Fibroblast of skin of right biceps (primary cell): ENCODE measurements at places on chromosomes 7 and 10.
A peak's percentile ranks its signal among the peaks of the same experiment; 100 is the strongest.

GRCh38 chr7:92002720-92003119 is 62.1 kb downstream of the AKAP9 start:
- DNase-seq = no peak

GRCh38 chr10:6528198-6528950 is 51.7 kb downstream of the PRKCQ start:
- DNase-seq = no peak

- peak; percentile 80 for DNase-seq
Measured at GRCh38 chr10:88848499-88848898, 3.1 kb downstream of the ANKRD22 start.

GRCh38 chr7:11934796-11935195 is 102.8 kb upstream of the THSD7A start:
- no peak for DNase-seq

DNA sequence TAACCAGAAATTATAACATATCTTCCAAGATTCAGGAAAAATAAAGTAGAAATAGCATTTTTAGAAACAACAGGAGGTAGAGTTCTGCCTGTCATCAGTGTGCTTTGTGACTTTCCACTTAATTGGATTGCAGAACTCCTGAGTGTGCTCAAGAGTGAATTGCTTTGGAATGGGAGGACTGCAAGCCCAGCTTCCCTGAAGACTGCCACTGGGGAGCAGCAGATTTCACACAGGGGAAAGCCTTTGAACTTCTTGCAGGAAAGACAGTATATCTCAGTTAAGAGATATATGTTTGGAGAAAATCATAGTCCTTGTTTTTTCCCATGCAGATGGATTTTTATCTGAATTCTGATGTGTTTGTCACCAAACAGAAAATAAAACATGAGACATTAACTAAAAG is 124.5 kb downstream of the TMEM168 start:
- DNase-seq = peak; percentile 1

DNA sequence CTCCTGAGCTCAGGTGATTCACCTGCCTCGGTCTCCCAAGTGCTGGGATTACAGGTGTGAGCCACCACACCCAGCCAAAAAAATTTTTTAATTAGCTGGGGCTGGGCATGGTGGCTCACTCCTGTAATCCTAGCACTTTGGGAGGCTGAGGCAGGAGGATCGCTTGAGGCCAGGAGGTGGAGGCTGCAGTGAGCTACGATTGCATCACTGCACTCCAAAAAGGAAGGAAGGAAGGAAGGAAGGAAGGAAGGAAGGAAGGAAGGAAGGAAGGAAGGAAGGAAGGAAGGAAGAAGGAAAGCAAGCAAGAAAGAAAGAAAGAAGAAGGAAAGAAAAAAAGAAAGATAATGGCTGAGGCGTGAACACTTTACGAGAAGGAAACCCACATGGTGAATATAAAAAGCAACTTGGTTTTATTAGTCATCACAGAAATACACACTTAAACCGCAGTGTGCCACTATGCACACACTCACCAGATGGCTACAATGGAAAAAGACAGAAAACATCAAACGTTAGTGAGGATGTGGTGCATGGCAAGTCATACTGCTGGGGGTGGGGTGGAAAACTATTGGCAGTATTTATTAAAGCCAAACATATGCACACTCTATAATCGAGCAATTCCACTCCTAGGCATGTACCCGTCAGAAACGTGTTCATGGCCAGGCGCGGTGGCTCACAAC is 4.4 kb upstream of the CCL26 start:
- peak; percentile 96 for DNase-seq

DNA sequence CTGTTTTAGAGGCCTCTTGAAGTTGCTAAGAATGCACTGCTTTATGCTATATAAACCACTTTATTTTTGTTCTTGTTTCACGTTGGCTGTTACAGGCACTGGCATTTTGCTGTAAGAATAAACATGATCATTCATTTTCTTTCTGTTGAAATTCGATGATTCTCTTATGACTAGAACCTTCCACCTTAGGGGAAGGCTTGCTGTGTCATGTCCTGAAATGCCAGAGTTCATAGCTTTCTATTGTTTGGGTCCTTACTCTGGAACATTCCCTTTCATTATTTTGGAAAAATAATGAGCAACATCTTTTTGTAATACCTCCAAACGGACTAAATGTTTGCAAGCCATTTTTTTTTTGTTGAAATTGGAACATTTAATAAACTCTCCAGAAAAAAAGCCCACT is 495.1 kb upstream of the POT1 start:
- DNase-seq = no peak

- DNase-seq = no peak
Measured at GRCh38 chr7:31874631-31875386, 187.8 kb downstream of the PPP1R17 start.

DNA sequence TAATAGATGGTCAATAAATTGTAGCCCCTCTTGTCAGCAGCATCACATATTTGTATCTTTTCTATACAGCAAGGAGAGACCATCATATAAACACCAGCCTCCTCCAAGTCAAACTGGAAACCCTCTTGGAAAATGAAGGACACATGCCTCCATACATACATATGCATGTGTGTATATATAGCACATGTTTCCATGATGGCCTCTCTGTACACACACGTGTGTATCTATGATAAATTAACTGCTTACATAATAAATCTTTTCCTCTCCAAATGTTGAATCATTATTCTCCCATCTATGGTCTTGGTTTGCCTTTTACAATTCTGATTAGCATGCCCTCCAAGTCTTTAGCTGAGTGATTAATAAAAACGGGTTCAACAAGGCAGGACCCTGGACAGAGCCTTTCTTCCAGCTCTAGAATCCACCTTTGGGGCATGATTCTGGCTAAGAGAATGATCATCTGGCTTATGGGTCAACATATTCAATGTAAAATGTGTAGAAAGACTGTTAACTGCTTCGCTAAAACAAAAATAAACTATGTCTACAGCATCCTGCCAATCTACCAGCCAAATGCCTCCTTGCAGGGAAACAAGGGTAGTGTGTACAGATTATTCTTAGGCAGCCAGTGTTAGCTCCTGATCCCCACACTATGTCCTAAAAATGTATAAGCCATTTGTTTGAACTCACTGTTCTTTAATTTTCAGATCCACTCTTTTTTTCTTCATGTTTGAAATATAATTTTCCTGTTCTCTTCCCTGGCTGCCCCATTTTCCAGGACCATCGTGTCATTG is 70.0 kb downstream of the CRTAC1 start:
- DNase-seq = no peak

DNA sequence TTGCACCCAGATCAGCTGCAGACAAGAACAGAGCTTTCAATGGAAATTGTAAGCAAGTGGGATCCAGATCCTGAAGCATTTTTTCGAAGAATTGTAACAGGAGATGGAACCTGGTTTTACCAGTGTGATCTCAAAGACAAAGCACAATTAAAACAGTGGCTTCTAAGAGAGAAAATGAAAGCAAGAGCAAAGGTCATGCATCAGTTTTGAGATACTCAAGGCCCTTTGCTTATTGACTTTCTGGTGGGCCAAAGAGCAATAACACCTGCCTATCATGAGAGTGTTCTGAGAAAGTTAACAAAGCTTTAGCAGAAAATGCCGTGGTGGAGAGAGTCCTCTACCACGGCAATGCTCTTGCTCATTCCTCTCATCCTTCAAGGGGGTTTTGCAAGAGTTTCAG is 194.8 kb downstream of the TMEM178B start:
- DNase-seq = no peak

- DNase-seq = peak; percentile 31
Measured at GRCh38 chr7:30984359-30985107, 20.8 kb downstream of the GHRHR start.

DNA sequence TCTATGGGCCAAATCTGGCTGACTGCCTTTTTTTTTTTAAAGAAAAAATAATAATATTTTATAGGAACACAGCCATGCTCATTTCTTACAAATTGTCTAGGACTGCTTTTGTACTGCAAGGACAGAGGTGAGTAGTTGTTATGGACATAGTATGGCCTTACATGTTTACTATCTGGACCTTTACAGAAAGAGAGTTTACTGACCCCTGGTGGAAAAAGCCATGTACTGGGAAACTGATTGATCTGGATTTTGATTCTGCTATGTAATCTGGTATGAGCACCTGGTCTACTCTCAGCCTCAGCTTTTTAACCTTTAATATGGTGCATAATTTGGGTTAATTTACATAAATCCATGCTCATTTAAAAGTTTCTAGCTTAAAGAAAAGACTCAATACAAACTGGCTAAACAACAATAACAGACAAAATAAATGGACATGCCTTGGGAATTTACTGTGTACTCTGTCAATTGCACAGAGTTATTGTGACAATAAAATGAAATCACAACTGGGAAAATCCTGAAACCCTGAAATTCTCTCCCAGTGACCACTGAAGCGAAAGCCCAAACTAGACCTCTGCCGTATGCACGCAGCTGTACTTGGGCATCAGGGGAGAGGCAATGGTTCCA is 260.7 kb downstream of the BMPER start:
- DNase-seq = peak; percentile 52
